ENCODE measurements at places on chromosomes 12 and 14. TPM values are rescaled to one million over a fixed set of nuclear protein-coding genes. Genes with fewer than 3 reads are reported as not detected.

The PUS7L gene
- polyA plus RNA-seq: 15.2 TPM

The CLEC2D gene
- 2.3 TPM for polyA plus RNA-seq

The MEG3 gene
- 310 TPM for polyA plus RNA-seq

The STAT6 gene
- polyA plus RNA-seq: 79.5 TPM

The INSM2 gene
- polyA plus RNA-seq: not detected

The EPS8 gene
- 56.2 TPM for polyA plus RNA-seq

The ANG gene
- 5.1 TPM for polyA plus RNA-seq

The TGM1 gene
- polyA plus RNA-seq: 0.97 TPM

The LTBR gene
- 32.1 TPM for polyA plus RNA-seq

The KRT77 gene
- not detected for polyA plus RNA-seq

All from AG04450 (cell line).